ENCODE measurements at places on chromosomes 1 and 21.

GRCh38 chr1:198619375-198620140 is 19.3 kb upstream of the PTPRC start:
- DNase-seq, result no peak

- DNase-seq, result peak; percentile 82
Measured at GRCh38 chr1:227788271-227789083, 27.0 kb upstream of the PRSS38 start.

DNA sequence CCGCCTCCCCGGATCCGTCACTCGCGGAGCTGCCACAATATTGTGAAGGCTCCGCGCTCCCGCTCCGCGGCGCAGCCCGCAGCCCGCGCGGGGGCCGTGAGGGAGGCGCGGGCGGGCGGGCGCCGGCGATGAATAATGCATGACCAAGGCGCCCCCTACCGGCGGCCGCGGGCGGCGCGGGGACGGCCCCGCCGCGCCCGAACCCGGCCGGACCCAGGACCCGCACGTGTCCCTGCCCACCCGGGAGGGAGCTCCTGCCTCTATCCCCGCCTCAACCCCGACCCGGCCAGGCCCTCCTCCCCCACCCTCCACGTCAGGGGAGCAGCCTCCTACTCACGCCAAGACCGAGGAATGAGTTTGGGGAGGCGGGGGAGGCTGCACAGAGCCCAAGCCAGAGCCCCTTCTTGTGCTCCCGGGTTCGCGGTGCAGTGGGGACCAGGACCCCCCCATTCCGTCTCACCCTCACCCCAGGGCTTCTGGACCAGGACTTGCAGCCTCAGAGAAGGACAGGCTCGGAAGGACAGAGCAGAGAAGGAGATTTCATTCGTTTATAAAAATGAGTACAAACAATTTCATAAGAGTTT is 70.8 kb upstream of the CASZ1 start:
- no peak for DNase-seq

DNA sequence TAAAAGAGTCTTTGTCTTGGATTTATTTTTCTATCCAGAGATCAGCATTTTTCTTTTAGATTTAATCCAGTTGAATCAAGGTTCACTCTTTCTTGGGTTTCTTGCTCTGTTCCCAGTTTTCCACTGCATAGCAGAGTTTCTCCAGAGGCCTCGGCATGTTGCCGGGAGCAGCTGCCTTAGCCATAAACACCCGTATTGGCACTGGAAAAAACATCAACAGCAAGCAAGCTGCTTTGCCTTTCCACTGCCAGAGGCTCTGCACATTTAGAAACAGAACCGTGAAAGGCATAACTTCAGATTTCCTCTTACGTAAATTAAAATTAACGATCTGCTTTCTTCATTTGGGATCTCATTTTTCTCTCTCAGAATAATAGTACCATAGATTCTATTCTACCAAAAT is 181.8 kb upstream of the L1TD1 start:
- peak; percentile 15 for DNase-seq

- DNase-seq, result no peak
Measured at GRCh38 chr1:54854381-54855020, 32.5 kb downstream of the DHCR24 start.

- DNase-seq, result no peak
Measured at GRCh38 chr1:162872981-162873380, 12.0 kb upstream of the CCDC190 start.

DNA sequence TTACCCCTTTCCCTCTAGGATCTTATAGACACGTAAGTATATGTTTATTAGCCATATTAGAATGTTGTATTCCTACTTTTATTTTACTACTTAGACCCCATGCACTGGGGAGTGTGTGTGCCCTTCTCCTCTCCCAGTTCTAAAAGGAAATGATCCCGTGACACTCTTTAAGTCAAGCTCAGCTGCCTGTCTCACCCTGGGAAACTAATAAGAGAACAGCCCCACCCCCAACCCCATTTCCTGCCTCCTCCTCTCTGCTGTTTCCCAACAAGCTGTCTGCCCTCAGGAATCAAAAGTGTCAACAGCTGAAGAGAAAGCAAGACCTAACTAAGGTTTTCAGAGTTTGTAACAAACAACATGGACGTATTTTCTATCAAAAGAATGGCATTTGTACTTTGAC is 92.6 kb upstream of the VAV3 start:
- DNase-seq, result no peak

DNA sequence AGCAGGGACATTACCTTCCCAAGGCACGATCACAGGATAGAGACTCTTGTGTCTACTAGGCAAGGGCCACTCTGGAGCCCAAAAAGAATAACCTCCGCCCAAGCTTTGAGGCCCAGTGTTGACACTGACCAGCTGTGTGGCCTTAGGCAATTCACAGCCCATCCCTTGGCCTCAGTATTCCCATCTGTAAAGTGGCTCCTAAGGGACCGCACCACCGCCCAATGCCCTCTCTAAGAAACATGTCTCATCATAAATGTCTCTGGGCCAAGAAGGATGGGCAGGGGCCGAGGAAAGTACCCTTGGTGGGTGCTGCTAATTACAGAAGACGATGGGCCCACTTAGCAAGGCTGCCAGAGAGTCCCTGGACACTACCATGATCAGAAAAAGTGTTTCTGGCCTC is 628 bp downstream of the ARHGEF19 start:
- DNase-seq, result no peak

DNA sequence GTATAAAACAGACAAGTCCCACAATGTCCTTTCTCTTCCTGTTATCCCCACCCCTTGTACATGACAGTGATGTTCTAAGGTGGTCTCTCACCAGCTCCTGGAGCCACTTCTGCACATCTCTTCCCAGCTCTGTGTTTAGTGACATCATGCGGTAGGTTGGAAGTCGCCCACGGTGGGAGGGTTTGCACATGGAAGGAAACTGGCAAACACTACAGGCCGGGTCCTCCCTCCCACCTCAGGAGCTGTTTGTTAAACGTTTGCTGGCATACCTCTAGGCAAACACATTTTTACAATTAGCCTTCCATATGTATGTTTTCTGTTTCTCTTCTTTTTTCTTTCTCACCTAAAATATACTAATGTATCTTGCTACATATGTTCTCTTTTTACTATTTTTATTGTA is 107.4 kb downstream of the PCBP3 start:
- DNase-seq, result no peak

GRCh38 chr1:204102029-204102611 is 29.2 kb downstream of the SOX13 start:
- no peak for DNase-seq

GRCh38 chr1:11720525-11720924 is 15.4 kb upstream of the AGTRAP start:
- DNase-seq, result peak; percentile 32

DNA sequence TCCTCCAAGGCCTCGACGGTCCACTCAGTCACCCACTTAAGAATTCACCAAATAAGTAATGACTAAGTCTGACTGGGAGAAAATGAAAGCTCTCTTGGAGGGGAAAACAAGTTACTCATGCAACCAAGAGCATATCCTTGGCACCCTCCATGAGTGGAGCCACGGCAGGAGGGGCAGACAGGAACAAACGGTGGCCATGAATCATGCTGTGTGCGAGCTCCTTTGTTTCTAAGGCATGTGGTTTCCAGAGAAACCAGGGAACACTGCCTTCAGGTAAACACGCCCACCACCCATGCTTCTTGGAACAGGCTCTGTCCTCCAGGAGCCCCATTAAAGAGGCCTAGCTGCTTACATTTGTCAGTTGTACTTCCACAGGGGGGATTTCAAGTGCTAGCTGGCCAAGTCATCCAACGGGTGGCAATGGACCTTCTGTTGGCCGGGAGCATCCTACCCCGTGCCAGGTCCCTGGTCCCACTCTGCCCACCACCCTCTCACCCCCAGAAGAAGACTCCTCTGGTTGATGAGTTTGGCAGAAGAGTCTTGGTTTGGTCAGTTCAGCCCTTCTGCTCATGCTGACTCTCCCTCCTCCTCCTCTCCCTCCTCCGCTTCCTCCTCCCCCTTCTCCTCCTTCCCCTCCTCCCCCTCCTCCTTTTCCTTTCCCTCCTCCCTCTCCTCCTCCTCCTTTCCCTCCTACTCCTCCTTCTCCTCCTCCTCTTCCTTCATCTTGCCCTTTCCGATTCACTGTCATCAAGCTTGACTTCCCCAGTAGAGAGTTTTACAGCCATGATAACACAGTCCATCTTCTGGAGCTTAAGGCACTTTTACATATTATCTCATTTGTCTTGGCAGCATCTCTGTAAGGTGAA is 107.6 kb downstream of the CCDC185 start:
- DNase-seq, result no peak

DNA sequence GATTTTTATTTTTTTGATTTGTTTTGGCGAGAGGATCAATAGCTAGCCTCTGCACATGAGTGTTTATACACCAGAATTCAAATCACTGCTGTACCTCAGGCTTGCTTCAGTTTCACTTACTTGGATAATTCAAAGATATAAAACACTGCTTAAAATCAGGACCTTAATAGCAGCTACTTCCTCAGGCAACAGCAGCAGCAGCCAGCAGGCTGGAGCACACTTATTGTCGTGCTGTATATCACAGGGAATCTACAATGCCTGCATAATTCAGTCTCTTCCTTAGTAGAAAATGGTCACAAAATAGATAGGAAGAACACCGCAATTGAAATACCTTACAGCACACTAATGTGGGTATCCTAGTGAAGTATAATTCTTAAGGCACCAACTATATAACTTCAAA is 497.3 kb downstream of the NEGR1 start:
- no peak for DNase-seq

DNA sequence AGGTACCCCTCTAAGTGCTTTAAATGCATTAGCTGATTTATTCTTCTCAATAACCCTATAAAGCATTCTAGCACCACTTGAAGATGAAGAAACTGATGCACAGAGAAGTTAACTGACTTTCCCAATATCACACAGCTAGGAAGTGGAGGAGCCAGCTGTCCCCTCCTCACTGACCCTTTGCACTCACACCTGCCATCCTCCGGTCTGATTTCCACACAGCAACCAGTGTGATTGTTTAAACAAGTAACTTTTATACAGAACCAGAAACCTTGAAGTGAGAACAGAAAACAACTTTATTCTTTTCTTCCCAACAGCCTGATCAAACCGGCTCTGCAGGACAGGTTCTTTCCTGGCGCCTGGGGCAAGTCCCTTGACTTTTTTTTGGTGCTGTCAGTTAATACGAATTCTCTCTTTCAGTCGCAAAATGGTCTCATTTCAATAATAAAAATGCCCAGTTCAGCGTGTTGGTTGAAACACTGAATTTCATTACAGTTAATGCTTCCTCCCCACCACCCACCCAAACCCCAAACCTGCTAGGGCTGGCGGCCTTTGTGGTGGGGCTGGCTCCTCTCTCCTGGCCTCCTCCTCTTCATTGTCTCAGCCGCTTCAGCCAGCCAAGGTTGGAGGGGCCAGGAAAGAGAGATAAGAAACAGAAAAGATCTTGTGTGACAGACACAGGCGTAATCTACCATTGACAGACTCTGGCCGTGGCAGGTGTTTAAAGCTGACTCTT is 26.4 kb upstream of the EEIG2 start:
- no peak for DNase-seq

- DNase-seq, result no peak
Measured at GRCh38 chr1:153805042-153805745, 30.0 kb downstream of the SLC27A3 start.

GRCh38 chr21:38771536-38771935 is 34.2 kb upstream of the ETS2 start:
- no peak for DNase-seq

DNA sequence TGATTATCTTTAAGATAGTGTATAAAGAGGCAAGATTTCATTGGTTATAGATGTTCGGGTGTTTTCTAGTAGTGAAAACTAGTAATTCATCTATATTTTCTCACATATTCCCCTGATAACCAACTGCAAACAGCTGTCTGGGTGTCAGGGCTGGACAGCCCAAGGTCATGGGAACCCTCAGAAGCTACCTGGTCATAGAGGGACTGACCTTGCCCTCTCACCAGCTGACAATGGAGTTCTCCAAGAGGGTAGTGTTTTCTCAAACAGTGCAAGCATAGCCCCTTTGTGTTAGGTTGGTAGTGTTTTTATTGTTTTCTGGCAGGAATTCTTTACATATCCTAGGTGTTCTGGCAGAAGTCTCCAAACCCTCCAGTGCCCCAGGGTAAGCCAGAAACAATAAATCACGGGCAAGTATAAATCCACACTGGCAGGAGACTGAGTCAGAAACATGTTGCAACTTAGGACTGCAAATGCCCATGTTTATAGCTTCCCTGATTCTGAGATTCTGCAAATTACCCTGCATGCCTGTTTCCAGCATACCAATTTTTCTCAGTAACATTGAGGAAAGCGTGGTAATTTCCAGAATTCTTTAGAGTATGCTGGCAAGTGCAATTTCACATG is 82.8 kb upstream of the ATP1A1 start:
- no peak for DNase-seq

GRCh38 chr1:153938996-153939395 is 7.5 kb downstream of the DENND4B start:
- DNase-seq, result no peak

GRCh38 chr1:156062189-156062588 is 1.2 kb downstream of the RAB25 start:
- no peak for DNase-seq
